ENCODE measurements at places on chromosomes 5 and 9. TPM values are rescaled to one million over a fixed set of nuclear protein-coding genes. Genes with fewer than 3 reads are reported as not detected.

DNA sequence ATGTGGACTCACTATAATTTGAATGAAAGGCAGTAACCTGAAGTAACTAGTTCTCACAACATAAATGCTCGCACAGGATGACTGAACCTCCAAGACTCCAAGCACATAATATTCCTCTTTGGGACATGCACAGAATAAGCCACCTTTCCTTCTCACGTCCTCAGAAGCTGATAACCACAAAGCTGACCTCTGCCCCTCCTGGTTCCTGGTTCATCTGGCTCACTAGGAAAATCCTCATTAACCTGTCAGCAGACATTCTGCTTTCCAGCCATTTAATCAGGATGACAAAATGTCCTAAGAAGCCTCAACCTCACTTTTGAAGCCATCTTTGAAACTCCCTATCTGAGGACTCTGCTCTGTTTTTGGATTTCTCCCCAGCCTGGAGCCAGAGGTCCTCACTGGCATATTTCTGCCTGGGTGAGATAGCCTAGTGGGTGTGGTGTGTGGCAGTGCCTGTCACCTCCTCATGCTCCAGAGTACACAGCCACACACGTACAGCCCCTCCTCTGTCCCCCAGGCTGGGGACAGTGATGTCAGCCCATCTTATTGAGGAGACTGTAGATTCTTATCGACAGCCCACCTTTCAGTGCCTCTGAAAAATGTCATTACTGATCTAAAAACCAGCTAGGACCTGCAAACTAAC is 10.3 kb downstream of the ANKH start:
- no peak for DNase-seq

DNA sequence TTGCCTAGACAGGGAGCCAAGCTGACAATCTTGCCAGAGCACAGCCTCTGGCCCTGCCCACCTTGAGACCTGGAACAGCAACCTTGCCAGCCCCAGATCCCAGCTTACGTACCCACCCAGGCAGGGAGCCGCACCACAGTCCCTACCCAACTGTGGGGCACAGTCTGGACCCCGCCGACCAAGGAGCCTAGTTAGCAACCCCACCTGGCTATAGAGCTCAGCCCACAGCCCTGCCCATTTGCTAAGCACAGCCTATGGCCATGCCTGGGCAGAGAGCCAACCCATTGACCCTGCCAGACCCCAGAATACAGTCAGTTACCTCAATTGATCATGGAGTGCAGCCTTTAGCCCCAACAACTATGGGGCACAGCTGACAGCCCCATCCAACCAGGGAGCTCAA is 97.9 kb upstream of the SH3GL2 start:
- DNase-seq, result no peak

- no peak for DNase-seq
Observed at GRCh38 chr5:169029037-169029436, 271.9 kb downstream of the SLIT3 start.

- DNase-seq, result no peak
Observed at GRCh38 chr9:126468141-126468825, 141.7 kb downstream of the MVB12B start.

GRCh38 chr5:153352685-153353219 is 137.7 kb upstream of the GRIA1 start:
- peak; percentile 43 for DNase-seq

DNA sequence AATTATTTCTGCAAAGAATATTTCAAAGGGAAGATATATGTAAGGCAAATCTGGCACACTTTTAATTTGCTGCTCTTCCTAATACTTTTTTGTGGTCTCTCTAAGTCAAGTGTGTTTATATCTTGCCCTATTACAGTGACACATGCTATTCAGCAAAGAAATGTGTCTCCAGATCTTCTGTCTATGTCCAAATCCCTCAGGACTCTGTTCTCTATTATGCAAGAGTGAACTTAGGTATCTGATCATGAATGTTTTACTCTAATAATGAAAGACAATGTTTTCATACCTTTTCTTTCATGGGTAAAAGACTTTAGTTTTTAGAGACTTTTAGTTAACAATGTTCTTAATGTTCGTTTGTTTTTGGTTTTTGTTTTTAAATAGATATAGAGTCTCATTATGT is 255.4 kb upstream of the DAB2 start:
- no peak for DNase-seq

GRCh38 chr5:55993731-55994494 is 850 bp downstream of the IL6ST start:
- no peak for DNase-seq

DNA sequence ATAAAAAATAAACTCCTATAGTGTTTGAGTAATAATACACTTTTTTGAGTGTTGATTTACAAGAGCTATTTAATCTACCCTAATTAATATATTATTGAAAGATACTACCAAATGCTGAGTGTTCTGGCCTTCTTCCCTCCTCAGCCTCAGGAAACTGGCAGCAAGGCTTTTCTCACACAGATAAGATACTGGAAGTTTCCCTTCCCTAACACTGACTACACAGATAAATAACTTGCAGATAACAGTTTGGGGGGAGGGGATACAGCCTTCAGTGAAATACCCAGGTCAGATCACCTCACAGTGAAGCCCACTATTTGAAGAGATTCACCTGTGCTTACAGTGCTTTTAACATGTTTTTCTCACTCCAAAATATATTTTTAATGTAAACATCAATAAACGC is 1.6 kb upstream of the NIPSNAP3A start:
- no peak for DNase-seq

DNA sequence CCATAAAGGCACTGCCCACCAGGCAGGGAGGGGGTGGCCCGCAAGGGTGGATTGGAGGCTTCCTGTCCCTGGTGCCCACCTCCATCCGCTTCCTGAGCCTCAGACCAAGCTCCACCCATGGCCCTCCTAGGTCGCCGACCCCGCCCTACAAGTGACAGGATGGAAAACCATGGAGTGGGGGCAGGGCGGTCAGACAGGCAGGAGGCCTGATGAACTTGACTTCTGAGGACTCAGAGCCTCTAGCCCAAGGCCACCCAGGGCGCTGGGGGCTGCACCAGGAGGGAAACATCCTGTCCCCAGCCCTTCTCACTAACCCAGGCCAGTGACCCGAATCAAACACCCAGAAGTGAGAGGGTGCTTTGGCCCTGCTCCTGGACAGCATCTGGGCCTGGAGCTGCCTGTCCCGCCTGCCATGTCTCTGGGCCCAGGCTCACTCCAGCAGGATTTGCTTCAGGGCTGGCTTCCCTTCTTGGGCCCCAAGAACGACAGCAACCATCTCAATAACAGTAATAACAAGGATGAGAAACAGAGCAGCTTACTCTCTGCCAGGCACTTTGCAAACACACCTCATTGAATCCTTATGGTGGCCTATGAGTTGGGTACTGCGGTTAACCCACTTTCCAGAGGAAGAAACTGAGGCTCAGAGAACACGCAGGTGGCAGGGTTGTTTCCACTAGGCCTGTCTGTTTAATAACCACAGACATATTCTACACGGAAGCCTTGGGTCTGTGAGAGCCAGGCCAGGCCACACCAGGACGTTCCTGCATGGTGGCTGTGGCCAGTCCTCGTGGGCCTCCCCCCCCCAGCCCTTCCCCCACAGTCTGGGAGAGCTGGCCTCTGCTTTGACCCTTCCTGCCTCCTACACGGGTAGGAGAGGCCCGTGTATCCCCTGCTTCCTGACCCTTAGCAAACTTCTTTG is 4.4 kb upstream of the ST6GALNAC6 start:
- peak; percentile 89 for DNase-seq

- peak; percentile 39 for DNase-seq
Observed at GRCh38 chr5:160369990-160370712, at the start of gene C1QTNF2. Gene C1QTNF2 (minus strand): TSS chr5:160370626. CDS start chr5:160355011, 15,615 bp downstream.

GRCh38 chr9:7844242-7844641 is 44.7 kb upstream of the DMAC1 start:
- no peak for DNase-seq

GRCh38 chr5:134620634-134621033 is 12.0 kb downstream of the SAR1B start:
- no peak for DNase-seq

DNA sequence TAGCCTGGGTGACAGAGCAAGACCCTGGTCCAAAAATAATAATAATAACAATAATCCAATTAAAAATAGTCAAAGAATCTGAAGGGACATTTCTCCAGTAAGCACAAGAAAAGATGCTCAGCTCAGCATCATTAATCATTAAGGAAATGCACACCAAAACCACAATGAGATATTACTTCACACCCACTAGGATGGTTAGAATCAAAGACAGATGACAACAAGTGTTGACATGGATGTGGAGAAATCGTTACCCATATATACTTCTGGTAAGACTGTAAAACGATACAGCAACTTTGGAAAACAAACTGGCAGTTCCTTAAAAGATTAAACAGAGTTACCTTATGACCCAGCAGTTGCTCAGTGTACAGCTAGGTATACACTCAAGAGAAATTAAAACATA is 5.3 kb upstream of the FANCG start:
- DNase-seq, result no peak

- DNase-seq, result no peak
Observed at GRCh38 chr5:112331892-112332291, 87.2 kb downstream of the EPB41L4A start.

Gene TAS2R1
- not detected for total RNA-seq

Gene ACTBL2
- total RNA-seq, result not detected

Gene NPDC1
- 22.4 TPM for total RNA-seq

Gene RGS3
- total RNA-seq, result 65.5 TPM
